ENCODE measurements at places on chromosomes 3 and 15. TPM values are rescaled to one million over a fixed set of nuclear protein-coding genes. Genes with fewer than 3 reads are reported as not detected.
A peak's percentile ranks its signal among the peaks of the same experiment; 100 is the strongest.

Gene CHRNA7
- total RNA-seq, result 14.4 TPM

Gene RBP2
- not detected for total RNA-seq

Gene EHD4
- total RNA-seq, result 15.4 TPM

Gene RASGRP1
- 4.6 TPM for total RNA-seq

Gene NDN
- 147 TPM for total RNA-seq

Gene PLCH1
- 5.1 TPM for total RNA-seq

Gene SCN11A
- 2.2 TPM for total RNA-seq

Gene ERC2
- total RNA-seq, result 33.5 TPM

Gene SNX22
- 4.1 TPM for total RNA-seq

Gene GHSR
- 1.4 TPM for total RNA-seq

Gene C3orf70
- total RNA-seq, result 38.5 TPM

- no peak for DNase-seq
Observed at GRCh38 chr15:90022345-90022744, 21.2 kb downstream of the ZNF710 start.

DNA sequence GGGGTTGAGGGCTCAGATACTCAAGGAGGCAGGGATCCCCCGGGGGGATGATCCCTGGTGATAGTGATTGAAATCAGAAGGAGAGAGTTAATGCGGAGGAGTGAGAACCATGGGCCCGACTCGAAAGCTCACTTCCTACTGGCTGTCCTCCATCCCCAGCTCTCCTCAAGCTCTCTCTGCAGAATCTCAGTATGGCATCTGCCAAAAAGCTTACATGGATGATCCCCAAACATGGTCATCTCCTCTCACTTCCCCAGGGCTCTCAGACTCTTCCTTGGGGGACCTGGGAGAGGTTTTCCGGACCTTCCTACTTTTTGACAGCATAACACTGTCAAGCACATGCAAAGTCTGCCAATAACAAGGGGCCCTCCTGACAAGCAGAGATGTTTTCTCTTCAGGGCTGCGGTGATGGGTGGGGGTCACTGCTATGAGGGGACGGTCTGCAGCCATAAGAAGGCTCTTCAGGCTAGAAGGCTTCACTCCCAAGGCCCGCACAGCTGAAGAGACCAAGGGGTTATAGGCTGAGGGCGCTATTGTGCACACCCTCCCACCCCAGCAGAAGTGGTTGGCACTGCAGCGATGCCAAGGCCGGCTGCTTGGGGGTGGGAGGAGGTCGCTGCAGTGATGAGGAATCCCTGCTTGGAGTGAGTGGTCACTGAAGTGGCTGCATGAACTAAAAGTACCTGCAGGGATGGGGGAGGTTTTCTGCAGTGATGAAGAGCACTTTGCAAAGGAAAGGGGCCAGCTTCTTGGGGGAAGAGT lies 828 bp upstream of the VWA5B2 start:
- no peak for DNase-seq

DNA sequence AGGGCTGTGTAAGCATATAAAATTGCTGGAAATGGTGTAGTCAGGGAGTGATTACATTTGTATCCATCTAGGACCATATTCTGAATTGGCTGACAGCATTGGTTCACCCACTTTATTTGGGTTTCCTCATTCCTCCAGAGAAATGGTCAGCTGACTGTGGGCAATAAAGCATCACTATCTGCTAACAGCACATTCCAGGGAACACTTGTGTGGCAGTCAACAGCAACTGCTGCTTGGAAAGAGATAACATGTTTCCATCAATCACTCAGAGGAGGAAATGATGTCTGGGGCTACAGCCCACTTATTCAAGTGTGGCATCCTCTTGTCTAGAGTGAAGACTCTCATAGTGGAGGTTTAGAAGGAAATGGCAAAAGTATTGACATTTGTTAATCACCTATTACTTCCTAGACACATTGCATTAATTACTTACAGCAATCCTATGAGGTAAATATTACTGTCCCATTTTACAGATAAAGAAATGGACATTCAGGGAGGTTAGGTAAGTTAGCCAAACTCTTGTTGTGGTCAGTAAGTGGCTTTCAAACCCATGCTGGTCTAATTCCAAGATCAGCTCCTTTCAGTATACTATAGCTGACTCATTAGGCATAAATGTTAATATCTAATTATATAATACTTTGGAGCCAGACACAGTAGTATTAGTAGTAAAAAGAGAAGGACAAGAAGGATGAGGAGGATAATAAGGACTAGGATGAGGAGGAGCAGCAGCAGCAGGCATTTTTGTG lies 247.8 kb downstream of the ALCAM start:
- DNase-seq, result no peak

- no peak for DNase-seq
Observed at GRCh38 chr15:77617476-77618230, 15.1 kb downstream of the LINGO1 start.

DNA sequence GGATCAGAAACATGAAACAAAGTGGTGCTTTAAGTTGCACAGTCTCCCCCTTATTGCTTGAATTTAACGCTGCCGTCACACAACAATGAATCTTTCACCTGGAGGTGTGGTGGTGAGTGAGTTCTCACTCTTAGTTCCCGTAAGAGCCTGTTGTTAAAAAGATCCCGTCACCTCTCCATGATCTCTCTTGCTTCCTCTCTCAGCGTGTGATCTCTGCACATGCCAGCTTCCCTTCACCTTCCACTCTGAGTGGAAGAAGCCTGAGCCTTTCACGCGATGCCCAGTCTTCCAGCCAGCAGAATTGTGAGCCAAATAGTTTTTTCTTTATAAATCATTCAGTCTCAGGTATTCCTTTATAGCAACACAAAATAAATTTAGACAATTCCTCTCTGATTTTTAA lies 136.7 kb upstream of the CHL1 start:
- no peak for DNase-seq

GRCh38 chr3:65873028-65873427 lies 165.7 kb downstream of the MAGI1 start:
- peak; percentile 47 for DNase-seq

GRCh38 chr15:39860200-39860599 lies 59.9 kb downstream of the GPR176 start:
- no peak for DNase-seq

GRCh38 chr3:109125902-109126301 lies 8.0 kb upstream of the MORC1 start:
- DNase-seq, result no peak

- DNase-seq, result no peak
Observed at GRCh38 chr3:23055733-23056376, 147.3 kb upstream of the UBE2E2 start.

DNA sequence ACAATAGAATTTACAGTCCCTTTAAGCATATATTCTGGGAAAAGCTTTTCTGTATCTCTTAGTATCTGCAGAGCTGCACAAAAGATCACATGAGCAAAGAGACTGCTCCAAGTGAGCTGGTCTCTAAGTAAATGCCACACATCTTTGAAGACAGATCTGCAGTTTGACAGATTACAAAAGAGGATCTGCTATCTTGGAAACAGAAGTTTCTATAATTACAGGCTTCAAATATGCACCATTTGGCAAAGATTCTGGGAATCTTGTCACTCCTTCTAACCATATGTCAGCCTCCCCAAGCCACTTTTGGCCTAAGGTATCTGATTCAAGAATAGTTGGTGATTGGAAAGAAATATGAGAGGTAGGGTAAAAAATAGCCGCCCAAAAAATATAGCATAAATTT lies 9.6 kb upstream of the CFAP44 start:
- DNase-seq, result no peak

DNA sequence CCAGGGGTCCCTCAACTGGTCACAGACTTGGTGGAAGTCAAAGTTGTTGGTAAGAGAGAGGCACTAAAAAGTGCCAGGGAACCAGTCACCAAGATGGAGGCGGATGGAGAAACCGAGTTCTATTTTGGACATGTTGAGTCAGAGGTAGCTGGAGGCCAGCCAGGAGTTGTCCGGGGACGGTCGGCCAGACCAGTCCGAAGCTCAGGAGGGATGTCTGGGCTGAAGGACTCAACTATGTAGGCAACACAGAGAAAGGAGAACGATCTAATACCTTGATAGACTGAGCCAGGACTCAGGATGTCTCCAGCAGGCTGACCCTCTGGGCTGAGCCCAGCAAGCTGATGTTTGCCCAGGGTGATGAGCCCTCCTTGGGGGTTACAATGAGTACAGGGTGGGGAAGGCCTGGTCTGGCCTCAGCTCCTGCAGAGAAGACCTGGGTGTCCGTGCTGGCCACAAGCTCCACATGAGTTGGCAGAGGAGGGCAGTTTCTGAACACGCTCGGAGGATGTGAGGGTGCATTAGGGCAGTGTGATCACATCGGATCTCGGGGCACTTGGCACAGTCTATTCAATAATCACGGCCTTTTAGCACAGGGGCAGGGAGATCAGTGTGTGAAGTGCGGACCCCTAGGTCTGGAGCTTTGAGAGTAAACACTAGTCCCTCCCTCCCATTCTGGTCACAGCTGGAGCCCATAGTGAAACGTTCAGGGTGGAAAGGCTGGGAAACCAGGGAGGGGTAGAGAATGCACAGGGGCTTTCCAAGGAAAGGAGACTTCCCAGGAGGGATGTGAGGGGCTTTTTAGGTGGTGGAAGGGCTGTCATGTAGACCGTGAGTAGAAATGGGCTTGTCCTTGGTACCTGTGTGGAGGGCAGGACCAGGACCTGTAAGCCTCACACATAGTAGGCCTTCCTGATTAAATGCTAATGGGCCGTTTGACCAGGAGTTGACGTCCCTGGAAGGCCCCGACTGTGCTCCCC lies 111.9 kb downstream of the ETFA start:
- peak; percentile 27 for DNase-seq

- no peak for DNase-seq
Observed at GRCh38 chr3:33035596-33035995, 61.4 kb downstream of the GLB1 start.

GRCh38 chr3:194328053-194328657 lies 23.0 kb downstream of the CPN2 start:
- DNase-seq, result peak; percentile 52

DNA sequence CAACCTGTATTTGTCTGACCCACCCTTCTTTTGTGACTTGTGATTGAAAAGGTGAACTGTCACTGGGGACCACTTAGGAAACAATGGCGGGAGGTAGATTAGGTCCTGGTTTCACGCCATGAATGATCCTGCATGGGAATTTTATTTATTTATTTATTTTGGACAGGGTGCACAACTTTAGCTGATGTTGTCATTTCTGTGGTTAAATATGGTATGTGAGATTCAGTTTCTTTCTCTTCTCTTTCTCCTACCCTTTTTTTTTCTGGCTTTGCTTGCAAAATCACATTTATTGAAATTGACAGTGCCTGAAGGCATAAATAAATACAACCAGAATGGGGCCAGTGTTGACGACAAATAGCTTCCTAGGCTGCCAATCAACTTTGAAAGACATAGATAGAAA lies 18.0 kb upstream of the HTR3E start:
- DNase-seq, result no peak

DNA sequence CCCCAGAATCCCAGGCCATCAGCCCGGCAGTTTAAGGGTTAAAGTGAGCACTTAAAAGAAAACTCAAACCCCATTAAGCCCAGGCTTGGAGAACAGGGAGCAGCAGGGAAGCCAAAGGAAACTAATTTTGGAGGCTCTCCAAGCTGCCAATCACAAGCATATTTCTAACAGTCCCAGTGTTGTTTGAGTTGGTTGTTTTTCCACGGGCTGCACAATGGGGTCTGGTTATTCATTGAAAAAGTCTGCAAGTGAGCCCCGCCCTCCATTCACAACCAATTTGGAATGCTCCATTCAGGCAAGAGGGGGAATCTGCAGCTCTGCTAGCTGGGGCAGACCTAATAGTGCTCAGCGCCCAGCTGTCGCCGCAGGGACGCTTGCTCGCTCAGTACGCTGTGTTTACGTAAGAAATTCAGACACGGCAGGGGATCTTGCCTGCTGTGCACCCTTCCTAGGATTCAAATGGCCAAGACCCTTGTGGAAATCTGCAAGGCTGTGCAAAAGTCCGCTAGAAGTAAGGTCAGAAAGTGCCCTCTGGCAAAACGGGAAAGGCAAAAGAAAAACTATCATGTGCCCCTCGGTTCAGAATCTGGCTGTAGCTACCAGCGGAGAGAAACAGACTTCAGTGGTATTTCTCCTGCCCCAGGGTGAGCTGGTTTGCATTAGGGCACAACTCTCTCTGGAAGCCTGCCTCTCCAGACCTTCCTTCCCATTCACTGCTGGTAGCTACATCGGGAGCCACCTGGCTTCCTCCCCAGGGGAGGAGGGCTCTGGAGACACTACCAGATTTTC lies 11.0 kb downstream of the ETV5 start:
- peak; percentile 84 for DNase-seq

Data from umbilical cord (tissue), 2 donors.